Activated naive CD4-positive, alpha-beta T cell (primary cell): ENCODE measurements at places on chromosomes 2 and 18.

GRCh38 chr2:16218625-16219024, 278.3 kb downstream of the MYCN start:
- DNase-seq: no peak

GRCh38 chr18:46009125-46009840, 42.2 kb upstream of the EPG5 start:
- no peak for DNase-seq

- no peak for DNase-seq
Measured at GRCh38 chr2:28089486-28089885, 199.0 kb downstream of the BABAM2 start.

- no peak for DNase-seq
Measured at GRCh38 chr2:64985447-64985846, 3.8 kb upstream of the SLC1A4 start.

GRCh38 chr2:213004197-213004821, 147.1 kb downstream of the IKZF2 start:
- DNase-seq: no peak

GRCh38 chr2:109630441-109631430, 16.6 kb downstream of the SOWAHC start:
- DNase-seq: no peak

DNA sequence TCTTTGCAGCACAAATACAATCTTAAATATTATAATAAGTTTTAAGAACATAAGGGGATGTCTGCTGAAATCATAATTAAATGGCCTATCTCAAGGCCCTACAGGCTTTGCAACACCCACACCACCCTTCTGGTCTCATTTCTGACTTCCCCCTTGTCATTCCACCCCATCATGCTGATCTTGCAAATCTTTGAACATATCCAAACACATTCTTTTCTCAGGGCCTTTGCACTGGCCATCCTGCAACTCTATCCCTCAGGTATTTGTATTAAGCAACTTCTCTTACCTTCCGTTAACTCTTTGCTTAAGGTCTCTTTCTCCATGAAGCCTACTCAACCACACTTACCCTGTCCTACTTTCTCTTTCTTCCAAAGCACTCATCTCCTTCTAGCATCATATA, 51.8 kb upstream of the CCDC150 start:
- no peak for DNase-seq

- DNase-seq: no peak
Measured at GRCh38 chr2:172364261-172364660, 63.1 kb upstream of the ITGA6 start.

GRCh38 chr2:240392084-240392947, 43.1 kb upstream of the GPC1 start:
- no peak for DNase-seq

DNA sequence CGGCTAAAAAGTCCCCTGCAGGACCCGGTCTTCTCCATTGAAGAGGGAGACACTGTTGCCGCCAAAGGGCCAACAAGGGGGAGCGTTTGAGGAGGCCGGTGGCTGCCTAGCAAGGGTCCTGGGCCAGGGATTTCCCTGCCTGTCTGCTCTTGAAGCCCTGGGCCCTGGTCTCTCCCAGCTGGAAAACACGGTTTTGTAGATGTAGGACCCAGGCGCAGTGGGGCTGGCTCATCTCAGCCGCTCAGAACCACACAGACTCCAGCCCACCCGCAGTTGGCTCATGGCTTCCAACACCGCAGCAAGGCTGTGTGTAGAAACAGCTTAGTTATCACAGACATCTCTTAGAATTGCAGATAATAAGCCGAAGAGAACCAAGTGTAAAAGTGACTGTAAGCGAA, 57.1 kb upstream of the TWIST2 start:
- DNase-seq: no peak

- no peak for DNase-seq
Measured at GRCh38 chr2:124091721-124092120, 66.6 kb downstream of the CNTNAP5 start.

GRCh38 chr2:58680755-58681310, 439.7 kb upstream of the FANCL start:
- no peak for DNase-seq

DNA sequence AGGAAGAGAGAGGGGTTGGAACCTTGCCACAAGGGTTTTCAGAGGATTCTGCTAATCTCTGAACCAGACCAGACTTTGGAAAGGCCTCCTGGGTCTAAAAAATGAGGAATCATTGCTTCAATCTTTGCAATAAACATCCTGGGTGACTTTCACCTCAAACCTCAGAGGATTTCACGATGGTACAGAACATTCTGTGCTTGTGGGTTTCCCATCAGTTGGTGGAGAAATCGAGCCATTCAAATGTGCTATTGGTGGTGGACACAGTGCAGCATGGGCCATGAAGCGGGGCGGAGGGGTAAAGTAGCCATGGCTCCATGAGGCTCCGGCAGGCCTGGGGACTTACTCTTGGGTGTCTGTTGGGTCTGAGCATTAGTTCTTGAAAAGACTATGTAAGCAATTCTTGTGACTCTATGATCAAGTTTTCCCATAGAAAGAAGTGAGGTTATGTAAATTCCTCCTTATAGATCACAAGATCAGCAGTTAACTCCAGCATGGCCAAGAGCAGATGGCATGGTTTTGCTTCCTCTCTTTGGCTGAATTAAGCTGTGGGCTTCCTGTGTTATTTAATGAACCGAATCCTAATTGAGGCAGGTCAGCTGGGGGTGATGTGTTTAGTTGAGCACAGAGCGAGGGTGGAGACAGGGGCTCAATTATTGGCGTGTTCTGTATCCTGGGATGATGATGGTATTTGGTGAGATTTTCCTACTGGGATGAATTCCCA, 1.9 kb upstream of the IL1R2 start:
- no peak for DNase-seq

DNA sequence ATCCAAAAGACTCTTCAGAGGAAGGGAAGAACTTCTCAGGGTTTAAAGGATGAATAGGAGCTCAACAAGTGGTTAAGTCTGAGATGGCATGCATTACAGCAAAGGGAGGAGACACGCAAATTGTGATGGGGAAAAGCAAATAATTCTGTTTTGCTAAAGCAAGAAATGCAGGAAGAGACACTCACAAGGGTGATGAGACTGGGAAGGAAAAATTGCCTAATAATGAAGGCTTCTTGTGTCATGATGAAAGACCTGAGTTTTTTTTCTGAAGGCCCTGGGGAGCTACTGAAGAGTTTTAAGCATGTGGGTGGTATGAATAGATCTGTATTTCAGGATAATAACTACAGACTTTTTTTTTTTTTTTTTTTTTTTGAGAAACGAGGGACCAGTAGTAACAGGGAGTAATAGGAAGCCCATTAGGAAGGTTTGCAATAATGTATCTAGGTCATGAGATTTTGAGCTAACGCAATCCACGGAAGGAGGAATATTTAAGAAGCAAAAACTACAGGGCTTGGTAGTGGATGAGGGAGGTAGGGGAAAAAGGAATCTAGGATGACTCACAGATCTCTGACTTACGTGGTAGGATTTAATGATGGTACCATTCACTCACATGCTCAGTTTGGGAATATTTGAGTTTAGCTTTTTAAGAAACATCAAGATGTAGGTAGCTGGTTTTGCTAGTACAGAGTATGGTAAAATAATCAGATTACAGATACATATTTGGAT, 16.0 kb upstream of the SERPINB3 start:
- no peak for DNase-seq

DNA sequence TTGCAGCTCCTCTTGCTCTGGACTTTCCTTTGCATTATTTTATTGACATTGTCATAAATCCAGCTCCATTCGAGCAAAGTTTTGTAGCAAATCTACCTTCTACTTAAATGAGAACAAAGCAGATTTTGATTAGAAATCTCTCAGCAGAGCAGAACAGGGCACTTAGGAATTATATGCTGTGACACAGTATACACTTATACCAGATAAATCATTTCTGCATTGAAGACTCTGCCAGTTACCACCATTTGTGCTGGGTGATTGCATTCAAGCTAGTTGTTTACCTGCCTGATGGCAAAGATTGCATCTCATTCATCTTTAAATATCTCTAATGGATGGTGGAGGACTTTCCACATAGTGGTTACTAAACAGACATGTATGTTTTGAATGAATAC, 441.7 kb upstream of the HNMT start:
- DNase-seq: no peak

- no peak for DNase-seq
Measured at GRCh38 chr2:191634791-191635190, 43.1 kb upstream of the NABP1 start.

DNA sequence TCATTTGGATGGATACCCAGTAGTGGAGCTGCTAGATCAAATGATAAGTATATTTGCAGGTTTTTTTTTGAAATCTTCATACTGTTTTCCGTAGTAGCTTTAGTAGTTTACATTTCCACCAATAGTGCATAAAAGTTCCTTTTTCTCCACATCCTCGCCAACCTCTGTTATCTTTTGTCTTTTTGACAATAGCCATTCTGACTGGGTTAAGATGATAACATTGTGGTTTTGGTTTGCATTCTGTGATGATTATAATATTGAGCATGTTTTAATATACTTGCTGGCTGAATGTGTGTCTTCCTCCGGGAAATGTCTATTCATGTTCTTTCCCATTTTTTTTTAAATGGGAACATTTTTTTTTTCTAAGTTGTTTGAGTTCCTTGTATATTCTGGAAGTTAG, 260.0 kb downstream of the GULP1 start:
- DNase-seq: no peak

GRCh38 chr2:212227755-212228154, 310.8 kb downstream of the ERBB4 start:
- DNase-seq: no peak
